ENCODE measurements at places on chromosomes 5 and 9.

DNA sequence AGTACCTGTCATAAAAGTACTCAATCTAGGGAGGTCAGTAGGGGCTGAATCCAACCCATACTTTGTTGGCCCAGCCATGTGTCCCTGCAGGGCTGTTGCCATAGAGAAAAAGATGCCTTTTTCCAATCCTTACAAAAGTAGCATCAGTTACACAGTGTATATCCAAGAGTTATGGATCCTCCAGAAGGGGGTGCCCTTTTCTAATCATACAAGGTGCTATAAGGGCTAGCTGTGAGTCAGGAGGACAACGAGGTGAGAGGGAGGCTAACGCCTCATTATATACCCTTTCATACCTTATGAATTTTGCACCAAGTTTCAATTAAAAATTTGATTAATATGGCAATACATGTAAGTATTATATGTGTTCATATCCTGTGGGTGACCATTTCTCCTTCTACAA, 4.8 kb downstream of the KIAA0825 start:
- no peak for DNase-seq

DNA sequence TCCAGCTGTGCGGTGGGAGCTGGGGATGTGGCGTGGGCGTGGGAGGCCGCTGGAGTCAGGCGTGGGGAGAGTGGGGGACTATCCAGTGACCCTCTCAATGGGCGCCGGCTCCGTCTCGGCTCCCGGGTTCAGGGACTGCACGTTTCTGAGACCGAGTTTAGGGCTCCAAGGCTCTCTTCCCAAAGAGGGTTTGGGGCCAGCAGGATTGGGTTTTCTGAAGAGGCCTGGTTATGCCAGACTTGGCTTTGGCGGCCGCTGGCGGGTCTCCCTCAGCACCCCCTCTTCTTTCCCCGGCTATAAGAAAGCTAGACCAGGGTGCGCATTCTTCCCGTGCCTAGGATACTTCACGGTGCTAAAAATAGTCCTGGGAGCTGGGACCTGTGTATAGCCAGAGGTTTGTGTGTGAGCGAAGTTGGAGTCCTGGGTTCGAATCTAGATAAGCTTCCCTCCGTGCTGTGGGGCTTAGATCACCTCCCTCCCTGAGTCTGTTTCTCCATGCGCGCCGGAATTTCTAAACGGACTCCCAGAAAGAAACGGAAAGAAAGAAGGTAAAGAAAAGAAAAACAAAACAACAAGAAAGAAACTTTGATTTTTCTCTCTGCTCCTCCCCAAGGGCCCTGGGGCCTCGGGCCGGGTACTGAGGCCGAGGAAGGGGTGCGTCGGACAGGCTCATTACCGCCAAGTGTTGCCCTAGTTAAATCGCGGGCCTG, 5.0 kb downstream of the HAND1 start:
- DNase-seq: peak; percentile 17

DNA sequence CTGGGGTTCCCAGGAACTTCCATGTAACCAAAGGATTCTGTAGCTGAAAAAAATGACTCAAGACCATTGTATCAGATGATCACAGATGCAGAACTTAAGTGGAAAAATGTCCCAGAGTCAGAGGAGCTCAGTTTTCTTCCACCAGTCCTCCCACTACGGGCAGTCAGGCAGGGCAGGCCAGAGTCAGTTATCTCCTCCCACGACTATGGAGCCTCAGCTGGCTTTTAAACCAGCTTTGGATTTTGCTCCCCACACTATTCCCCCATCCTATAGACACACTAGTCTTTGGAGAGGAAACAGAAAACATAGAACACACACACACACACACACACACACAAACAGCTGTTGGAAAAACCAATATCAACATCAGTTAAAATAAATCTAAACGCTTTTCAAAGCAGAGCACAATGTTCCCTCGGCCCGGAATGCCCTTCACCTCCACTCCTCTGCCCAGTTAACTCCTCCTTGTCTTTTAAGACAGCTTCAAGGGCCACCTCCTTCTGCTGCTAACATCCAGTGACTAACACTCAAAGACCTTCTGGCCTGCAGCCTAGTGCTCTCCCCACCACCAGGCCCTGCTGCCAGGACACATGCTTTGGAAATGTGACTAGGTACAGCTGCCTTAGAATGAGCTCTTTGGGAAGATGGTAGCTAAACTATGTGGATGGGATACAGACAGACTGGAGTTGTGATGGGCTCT, 56.8 kb downstream of the NIPAL4 start:
- peak; percentile 95 for DNase-seq

DNA sequence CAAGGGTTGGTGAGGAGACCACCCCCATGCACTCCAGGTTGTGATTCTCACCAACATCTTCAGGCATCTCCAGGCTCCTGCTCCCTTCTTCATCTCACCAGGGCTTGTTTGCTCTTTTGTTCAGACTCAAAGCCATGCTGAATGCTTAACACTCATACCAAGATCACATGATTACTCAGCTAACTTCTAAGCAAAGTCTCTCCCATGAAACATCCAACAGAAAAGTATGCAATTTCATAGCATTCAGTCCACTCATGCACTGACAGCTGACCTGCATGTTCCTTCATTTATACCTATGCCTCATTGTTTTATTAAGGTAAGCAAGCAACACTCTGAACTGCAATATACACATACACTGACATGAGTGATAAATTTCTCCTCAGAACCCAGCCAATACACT, 69.0 kb downstream of the SHC3 start:
- DNase-seq: peak; percentile 12

DNA sequence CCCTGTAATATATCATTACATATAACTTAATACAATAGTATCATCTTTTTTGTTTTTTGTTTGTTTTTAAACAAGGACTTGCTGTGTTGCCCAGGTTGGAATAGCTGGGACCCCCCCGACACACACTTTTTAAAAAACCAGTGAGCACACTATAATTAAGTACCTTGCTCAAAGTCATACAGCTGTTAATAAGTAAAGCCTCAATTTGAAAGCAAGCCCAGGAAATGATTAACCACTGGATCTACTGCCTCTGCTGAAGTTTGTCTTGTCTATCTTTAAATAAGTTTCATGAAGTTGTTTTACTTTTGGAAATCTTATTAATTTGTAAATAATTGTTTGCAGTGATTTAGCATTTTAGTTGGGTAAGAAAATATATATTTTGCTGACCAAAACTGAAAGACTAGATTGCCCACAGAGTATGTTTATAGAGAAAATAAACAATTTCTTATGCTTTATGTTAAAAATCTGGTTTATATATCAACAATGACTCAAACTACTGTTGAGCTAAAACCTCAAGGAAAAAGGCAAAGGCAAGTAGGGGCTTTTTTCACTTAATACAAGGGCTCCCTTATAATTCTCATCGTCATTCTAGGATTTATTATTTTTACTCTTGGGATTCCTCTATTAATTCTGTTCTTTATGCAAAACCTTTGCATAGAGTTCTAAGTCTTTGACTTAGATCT, 5.8 kb upstream of the CARNMT1 start:
- no peak for DNase-seq

GRCh38 chr5:126108470-126108869, 314.7 kb upstream of the GRAMD2B start:
- DNase-seq: no peak

DNA sequence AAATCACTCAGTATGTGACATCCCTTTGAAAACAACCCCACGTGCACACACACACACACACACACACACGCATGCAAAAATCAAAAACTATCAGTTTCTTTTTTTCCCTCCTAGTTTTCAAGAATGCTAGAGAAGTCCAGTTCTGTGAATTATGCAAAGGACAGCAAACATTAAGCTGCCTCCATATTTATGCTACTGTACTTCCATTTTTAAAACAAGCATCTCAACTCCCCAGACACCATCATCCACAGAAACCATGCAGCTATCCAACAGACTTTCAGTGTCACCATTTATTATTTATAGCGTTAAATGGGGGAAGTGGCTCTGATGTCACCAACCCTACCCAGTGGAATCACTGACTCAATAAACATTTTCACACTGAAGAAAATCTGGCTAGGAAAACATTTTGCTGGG, 1.6 kb downstream of the FBXW11 start:
- DNase-seq: peak; percentile 20

GRCh38 chr5:90916947-90917800, 358.6 kb downstream of the ADGRV1 start:
- DNase-seq: no peak

GRCh38 chr5:38780945-38781344, 64.9 kb upstream of the OSMR start:
- DNase-seq: peak; percentile 84

- DNase-seq: no peak
Observed at GRCh38 chr9:86601697-86602096, 247.5 kb upstream of the TUT7 start.

DNA sequence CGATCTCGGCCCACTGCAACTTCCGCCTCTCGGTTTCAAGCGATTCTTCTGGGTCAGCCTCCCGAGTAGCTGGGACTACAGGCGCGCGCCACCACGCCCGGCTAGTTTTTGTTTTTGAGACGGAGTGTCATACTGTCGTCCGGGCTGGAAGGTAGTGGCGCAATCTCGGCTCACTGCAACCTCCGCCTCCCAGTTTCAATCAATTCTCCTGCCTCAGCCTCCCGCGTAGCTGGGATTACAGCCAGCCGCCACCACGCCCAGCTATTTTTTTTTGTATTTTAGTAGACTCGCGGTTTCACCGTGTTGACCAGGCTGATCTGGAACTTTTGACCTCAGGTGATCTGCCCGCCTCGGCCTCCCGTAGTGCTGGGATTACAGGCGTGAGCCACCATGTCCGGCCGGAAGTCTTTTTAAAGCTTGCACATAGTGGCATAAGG, 1.2 kb downstream of the SMC5 start:
- DNase-seq: no peak

GRCh38 chr5:77328930-77329647, 118.6 kb downstream of the PDE8B start:
- no peak for DNase-seq

DNA sequence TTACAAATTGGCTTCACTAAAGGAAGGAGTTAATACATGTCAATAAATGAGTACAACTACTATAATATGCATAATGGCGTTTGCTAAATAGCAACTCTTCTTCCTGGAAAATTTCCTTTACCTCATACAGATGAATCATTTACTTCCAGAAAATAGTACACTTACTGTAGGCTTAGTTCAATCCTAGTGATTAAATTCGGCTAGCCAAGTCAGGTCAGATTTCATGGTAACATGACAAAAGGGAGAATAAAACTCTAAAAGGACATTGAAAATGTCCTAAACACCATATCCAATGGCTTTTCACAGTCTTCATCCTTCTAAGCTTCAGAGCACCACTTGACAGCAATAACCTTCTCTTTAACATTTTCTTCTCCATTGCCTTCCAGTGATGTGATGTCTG, 42.1 kb upstream of the ZFAND5 start:
- no peak for DNase-seq

GRCh38 chr5:175246889-175247520, 197.0 kb downstream of the DRD1 start:
- no peak for DNase-seq

DNA sequence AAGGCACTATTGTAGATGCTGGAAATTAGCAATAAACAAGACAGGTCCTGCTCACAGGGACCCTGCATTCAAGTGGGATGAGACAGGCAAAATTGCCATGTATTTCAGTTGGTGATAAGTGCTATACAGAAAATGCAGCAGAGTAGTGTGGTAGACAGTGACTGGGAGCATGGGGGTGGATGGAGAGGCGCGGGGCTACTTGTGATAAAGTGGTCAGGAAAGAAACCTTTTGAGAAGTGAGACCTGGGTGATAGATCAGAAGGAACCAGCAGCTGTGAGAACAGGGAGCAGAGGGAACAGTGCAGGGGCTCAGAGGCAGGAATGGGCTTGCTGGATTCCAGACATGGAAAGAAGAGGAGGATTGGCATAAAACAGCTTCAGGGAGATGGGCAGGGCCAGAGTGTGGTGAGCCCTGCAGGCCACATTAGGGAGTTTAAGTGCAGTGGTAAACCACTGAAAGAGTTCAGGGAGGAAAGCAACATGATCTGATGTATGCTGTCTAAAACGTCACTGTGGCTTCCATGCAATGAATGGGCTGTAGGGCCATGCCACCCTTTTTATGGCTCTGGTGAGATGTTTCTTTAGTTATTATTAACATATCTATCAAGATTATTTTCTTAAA, 7.3 kb downstream of the CRHBP start:
- DNase-seq: no peak

DNA sequence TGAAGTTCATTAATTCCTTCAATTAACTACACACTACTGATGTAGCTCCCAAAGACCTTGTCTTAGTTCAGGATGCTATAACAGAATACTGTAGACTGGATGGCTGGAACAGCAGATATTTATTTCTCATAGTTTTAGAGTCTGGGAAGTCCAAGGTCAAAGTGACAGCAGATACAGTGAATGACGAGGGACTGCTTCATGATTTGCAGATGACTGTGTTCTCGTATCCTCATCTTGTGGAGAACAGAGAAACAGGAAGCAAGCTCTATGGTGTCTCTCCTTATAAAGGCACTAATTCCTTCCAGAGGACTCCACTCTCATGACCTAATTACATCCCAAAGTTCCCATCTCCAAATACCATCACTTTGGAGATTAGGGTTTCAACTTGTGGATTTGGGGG, 65.6 kb upstream of the MAP1B start:
- no peak for DNase-seq

GRCh38 chr5:38634568-38635369, 78.3 kb upstream of the LIFR start:
- no peak for DNase-seq
